Type B pancreatic cell (in vitro differentiated cells): ENCODE measurements at places on chromosomes 5 and 9.

DNA sequence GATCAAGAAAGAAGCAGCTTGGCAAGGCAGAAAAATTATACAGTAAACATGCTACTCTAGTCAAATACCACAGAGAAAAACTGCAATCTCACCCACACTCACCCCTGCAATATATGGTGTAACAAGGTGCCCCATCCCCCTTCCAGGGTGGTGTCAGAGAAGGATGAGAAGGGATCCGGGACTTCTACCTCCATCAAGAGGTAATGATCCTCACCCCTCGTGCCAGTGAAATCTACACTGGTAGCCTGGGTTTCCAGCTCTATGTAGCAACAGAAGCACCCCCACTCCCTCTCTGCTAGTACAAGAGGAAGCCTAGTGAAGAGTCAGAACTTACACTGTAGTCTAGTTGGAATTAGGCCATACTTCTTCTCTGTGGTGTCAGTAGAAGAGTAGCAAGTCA, 18.9 kb downstream of the SLCO4C1 start:
- DNase-seq: no peak

DNA sequence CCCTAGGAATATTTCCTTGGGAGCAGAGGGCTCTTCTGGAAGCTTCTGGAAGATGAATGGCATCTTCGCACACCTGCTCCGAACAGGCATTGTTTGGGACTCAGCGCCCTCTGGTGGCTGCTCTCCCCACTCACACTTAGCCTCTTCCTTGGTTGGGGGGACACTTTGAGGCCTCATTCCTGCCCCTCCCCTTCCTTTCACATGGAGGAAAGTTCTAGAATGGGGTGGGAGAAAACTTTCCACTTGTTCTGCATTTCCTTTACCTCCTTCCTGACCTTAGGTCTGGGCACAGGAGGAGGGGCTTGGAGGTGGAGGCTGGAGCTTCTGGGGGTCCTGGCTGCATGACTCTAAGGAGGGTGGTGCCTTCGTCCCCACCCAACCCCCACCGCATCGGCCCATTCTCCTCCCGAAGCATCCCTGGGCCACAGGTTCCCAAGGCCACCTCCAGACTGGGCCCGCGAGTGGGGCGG, 19.3 kb upstream of the SMIM32 start:
- no peak for DNase-seq

DNA sequence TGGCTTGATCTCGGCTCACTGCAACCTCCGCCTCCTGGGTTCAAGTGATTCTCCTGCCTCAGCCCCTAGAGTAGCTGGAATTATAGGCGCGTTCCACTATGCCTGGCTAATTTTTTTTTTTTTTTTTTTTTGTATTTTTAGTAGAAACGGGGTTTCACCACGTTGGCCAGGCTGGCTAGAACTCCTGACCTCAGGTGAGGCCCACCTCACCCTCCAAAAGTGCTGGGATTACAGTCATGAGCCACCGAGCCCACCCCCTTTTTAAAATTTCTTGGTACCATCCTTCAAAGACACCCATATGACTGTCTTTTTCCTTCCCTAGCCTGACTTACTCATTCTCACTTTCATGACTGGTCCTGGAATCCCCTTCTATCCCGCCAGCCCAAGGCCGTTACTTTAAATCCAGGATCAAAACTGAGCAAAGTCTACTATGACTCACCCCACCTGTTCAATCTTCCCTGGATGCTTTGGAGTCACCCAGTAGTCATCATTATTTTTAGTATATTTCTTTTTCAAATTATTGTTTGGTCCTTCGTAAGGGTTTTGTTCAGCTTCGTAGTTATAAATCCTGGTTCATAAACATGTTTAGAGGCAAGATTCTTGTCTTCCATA, 1.2 kb upstream of the TBCA start:
- no peak for DNase-seq

DNA sequence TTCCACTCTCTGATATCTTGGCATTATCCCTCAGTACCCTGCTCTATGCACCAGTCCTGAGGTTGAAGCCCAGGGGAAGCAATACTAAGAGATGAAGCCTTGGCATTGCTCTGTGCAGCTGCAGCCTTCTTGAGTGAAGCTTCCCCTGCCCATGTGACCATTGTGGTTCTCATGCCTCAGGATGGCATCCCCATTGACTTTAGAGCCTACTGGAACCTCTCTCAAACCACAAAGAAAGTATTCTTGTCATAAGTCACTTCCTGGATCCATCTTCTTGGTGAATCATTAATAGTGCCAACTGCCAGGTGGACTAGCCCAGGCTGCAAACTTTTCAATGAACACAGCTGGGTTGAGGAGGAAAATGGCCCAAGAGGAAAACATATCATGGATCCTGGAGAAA, 283.9 kb upstream of the RFX3 start:
- no peak for DNase-seq

DNA sequence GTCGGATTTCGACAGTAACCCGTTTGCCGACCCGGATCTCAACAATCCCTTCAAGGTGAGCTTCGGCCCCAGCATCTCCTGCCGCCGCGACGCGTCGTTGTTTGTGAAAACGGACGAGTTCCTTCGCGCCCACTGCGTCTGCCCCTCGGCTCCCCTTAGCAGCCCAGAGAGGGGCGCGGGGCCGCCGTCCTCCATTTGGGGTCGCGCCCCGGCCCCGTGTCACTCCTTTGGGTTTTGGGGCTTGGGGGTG, 182 bp downstream of the SCAMP1 start:
- DNase-seq: no peak

- no peak for DNase-seq
These were observed 42.3 kb upstream of the CXXC5 start for GRCh38 chr5:139605887-139606286.

DNA sequence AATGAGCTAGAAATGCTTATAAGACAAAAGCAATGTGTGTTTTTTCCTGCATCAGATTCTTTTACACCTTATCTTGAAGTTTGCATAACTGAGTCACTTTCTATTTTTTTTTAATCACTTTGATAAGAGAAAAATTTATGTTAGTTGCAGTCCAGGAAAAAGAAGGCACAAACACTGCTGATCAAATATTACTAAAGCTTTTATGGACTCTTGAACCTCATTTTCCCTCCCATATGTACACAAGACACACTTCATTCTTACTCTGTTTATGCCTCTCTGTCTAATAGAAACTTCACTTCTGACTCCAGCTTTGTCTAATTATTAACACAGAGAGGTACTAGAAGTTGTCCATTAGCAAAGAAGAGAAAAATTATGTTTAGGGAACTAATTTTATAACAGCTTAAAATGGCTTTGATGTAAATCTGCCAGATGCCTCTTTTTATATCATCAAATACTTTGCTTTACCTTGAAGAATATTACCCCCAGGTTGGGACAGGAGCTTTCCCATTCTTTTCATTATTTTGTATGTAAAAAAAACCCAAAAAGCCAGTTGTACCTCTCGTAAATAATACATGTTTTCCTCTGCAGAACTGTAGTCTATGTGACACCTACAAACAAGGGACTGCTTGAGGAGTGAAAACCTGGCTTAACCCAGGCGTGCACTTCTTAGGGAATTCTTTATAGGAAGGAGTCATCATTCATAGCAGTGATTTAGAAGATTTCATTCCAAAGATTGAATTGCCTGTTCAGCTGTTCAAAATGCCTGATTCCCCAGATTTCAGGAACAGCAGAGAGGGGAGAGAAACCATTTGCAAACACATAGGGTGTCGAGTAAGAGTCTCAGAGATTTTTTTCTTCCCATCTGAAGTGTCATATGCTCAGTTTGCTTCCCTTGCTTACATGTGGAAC, 72.6 kb downstream of the DAPK1 start:
- DNase-seq: no peak

GRCh38 chr5:6761333-6761732, 48.1 kb downstream of the TENT4A start:
- DNase-seq: no peak

DNA sequence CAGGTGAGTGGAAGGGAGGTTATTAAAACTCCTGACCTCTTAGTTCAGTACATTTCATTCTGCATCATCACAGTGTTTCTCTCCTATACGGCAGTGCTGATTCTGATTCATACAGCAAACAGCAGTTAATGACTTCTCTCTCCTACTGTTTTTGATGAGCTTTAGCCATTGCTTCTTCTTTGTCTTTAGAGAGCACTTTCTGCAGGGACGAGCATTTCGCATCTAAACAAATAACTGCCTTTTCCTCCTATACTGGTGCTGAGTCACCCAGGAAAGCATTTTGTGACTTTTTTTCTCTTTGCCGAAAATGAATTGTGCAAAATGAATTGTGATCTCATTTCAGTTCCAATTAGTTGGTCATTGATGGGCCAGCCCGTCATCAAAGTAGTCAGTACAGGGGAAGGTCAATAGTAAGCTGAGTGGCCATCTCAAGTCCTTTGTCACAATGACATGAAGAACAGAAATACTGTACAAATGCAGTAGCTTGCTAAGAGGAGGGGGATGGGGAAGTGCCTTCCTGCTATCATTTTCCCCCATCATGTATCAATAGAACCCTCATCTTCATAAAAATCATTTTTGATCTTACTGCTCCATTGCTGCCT, 98.5 kb downstream of the INSYN2B start:
- no peak for DNase-seq

- DNase-seq: no peak
These were observed 102.0 kb upstream of the NFIB start for GRCh38 chr9:14415947-14416346.
